Activated T-cell treated with anti-CD3 and anti-CD28 coated beads for 48 hours (primary cell): ENCODE measurements at places on chromosomes 5 and 9.
A peak's percentile ranks its signal among the peaks of the same experiment; 100 is the strongest.

DNA sequence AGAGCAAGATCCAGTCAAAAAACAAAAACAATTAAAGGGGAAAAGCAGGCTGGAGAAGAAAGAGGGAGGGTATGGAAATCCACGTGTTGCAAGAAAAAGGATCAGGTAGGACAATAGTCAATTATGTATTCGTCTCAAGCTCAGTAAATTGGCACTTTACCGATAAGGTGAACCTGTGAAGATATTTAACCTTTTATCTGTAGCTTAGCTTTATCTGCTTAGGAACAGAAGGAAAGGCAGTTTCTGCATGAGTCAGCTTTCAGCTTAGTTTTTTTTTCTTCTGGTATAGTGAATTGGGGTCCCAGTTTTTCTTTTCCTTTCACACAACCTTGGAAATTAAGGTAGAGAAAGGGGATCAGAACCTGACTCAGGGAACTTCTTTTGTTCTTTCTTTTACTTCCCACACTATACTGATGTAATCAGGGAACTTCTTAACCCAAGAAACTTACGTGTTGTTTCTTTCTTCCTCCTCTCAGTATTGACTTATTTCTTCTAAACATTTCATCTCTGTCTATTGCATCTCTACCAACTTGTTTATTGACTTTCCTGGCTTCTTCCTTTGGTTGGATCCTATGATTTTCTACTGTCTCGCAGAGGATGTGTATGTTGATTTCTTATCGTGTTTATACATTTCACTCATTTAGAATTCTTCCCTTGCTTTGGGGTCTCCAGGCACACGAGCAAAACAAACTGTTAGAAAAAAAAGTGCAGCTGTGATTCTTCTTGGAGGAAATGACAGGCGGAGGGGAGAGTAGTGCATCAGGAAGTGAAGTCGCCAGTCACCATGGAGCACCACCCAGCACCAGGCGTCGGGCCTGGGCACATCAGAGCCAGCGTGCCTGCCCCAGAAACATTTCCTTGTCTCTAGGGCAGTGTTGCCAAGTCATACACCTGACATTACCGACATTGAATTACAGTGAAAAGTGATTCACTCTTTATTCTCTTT, 123.0 kb upstream of the LHFPL2 start:
- DNase-seq = no peak

DNA sequence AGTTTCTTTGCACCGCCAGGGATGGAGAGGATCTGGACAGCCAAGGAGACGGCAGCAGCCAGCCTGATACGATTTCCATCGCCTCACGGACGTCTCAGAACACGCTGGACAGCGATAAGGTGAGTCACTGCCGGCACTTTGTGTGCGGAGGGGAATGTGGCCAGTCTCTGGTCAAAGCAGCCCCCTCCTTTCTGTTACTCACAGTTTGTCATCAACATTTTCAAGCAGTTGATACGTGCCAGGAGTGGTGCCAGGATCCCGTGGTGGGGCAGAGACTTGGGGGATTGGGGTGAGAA, 175.1 kb upstream of the OTULINL start:
- no peak for DNase-seq

DNA sequence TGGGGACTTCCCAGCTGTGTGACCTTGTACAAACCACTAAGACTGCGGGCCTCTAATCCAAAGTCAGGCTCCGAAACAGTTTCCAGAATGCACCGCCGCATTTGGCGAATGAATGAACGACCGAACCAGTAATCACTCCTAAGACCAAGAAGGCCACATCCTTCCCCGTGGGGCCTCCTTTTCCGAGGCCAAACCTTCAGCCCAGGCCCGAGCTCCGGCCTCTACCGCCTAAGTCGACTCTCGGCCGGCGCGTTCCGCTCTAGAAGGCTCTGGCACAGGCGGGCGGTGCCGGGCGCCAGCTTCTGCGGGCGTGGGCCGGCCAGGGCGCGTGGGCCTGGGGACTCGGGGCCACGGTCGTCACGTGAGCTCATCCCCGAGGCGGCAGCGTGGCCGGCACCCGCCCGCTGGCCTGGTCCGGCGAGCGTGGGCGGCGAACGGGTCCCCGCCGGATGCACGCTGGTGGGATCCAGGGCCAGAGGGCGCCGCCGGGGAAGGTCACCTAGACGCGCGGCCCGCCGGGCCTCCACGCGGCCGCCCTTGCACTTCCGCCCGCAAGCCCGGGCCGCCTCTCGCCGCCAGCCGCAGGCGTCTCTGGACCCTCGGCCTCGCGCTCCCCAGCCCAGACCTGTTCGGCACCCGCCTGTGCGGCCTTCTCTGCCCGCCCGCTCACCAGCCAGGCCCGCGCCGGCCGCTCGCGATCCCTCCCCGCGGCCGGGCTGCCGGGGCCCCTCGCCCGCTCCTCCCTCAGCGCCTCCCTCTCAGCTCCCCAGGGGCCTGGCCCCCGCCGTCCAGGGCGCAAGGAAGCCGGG, 754 bp downstream of the VDAC1 start:
- peak; percentile 55 for DNase-seq

DNA sequence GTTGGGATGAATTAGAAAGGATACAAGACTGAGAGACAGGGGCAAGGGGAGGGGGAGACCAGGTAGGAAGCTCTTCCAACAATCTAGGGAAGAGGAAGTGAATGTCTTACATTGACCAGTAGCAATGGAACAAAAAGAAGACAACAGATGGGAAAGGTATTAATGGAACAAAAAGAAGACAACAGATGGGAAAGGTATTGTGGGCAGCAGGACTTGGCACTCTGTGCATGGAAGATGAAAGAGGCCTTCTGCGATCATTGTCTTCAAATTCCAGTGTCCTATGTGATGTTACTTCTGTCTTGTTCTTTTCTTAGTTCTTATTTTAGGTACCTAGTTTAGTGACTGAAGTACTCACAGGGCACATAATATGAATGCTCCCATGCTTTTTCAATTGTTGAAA, 161.8 kb downstream of the PALM2AKAP2 start:
- DNase-seq = no peak

DNA sequence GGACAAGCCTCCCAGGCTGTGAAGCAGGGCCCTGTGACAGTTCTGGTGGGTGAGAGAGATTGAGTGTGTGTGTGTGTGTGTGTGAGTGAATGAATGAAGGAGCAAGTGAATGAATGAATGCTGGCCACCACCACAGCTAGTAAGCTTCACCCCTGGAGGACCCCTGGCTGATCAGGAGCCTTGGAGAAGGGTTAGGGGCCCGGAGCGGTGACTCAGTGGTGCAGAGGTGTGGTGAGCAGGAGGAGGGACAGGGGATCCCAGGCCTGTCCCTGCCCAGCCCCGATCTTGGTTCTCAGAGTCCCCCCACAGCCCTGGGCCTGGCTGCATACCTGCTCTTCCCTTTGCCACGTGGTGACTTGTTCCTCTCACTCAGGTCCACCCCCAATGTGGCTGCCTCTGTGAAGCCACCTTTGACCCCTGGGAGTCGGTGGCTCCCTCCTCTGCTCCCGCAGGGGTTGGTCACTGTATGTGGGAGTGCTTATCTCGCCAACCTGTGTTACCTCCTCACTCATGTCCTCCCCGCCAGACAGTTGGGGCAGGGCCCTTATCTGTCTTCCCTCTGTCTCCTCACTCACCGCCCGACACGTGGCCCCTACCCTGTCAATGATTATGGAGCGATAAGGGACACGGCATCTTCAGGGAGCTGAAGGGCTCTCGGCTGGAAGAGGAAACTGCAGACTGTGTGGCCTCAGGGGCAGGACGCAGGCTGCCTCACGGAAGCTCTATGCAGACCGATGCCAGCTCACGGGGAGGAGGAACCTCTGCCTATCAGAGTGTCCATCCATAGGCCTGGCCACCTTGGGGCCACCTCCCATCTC, 99.9 kb upstream of the PITX1 start:
- DNase-seq = no peak
